ENCODE measurements at places on chromosomes 12 and 14.

DNA sequence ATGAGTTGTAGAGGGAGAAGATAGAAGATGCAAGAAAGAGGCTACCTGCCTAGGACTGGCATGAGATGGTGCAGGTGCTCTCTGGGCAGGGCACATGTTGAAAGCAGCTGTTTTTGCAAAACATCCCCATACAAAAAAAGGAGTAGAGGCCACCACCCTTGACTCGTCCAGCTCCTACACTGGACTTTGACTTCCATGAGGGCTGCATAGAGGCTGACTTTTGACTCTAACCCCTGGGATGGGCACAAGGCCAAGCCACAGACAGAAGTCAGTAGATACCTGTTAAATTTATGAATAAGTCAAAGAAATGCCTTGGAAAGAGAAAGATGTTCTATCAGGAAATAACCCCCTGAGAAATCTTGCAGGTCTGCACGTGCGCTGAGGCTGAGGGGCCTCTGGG, 1139.1 kb upstream of the TMEM132C start:
- DNase-seq = no peak

- no peak for DNase-seq
Measured at GRCh38 chr12:19946550-19946949, 421.8 kb upstream of the PDE3A start.

- no peak for DNase-seq
Measured at GRCh38 chr12:132281038-132281437, 48.4 kb downstream of the GALNT9 start.

DNA sequence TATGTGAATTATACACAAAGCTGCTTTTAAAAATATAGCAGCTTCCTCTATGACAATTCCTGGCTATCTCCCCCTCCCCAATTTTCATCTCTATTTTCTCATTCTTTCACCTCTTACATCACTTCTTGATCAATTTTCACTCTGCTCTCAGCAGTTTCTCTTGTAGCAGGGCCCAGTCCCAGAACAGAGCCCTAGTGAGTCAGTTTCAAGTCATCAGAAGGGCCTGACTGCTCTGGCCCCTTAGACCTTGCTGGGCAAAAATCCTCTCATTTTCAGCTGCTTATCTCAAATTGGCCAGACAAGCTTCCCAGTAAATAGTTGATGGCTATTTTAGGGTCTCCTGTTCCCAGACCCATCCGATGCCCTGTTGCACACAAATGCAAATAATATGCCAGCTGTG, 101.4 kb downstream of the TTC7B start:
- no peak for DNase-seq

DNA sequence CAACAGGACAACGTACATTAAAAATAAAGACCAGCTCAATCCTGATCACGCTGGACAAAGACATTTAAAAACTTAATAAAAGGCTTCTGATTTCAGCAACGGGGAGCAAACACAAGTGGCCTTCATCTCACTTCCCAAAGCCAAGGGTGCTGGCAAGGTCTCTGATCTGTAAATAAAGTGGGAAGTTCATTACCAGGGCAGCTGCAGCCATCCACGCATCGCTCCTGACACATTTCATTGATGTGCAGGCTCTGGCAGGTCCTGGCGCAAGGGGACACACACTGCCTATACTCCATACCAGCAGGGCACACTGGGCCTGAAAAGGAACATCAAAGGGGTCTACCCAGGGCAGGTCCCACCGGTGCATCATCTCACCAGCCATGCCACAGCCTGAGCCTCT, 51.0 kb downstream of the VWF start:
- DNase-seq = no peak

- no peak for DNase-seq
Measured at GRCh38 chr14:57657487-57657886, 163.8 kb upstream of the CCDC198 start.

DNA sequence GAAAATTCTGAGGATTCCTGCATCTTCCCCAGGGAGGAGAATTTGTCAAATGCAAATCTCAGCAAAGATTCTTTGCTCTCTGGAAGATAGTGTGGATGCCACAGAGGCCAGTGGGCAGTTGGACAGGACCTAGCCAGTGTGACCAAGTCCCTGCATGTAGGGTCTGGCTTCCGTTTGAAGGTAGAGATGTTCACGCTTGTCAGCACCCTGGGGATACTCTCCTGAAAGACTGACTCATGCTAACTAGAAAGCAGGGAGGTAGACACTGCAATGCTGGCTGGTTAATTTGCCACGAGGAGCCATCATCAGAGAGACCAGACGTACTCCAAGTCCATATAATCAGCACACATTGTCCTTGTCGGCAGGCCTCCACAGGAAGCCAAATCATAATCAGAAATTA, 130.1 kb downstream of the SAMD4A start:
- DNase-seq = no peak

GRCh38 chr14:99190696-99191394, 81.2 kb downstream of the BCL11B start:
- no peak for DNase-seq

DNA sequence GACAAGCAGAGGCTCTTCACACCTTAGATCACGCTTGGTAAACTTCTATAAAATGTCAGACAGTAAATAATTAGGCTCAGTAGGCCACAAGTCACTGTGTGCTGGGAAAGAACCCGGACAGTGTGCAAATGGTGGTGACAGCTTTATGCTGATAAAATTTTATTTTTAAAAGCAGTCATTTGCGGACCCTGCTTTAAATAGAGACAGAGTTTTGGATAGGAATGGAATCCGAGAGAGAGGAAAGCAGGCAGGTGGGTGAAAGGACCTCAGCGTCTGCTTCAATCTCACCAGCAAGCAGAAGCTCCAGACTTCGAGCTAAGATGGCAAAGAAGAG, 21.4 kb downstream of the ANKLE2 start:
- no peak for DNase-seq

GRCh38 chr14:75518625-75519024, 3.6 kb upstream of the BATF start:
- no peak for DNase-seq

DNA sequence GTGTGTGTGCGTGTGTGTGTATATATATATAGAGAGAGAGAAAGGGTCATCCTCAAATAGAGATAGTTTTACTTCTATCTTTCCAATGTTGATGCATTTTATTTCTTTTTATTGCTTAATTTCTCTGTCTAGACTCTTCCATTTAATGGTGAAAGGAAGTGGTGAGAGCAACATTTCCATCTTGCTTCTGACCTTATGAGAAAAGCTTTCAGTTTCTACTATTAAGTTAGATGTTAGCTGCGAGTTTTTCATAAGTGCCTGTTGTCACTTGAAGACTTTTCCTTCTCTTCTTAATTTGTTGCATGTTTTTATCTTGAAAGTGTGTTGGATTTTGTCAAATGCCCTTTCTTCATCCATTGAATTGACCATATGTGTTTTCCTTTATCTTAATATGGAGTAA, 304.4 kb upstream of the FAR2 start:
- DNase-seq = no peak

GRCh38 chr14:73627151-73627558, 14.8 kb downstream of the ACOT6 start:
- no peak for DNase-seq

GRCh38 chr12:114669401-114670290, 14.3 kb downstream of the TBX3 start:
- no peak for DNase-seq

GRCh38 chr12:6730169-6730568, 6.3 kb downstream of the COPS7A start:
- no peak for DNase-seq

- DNase-seq = no peak
Measured at GRCh38 chr14:36845356-36846012, 183.8 kb downstream of the PAX9 start.

DNA sequence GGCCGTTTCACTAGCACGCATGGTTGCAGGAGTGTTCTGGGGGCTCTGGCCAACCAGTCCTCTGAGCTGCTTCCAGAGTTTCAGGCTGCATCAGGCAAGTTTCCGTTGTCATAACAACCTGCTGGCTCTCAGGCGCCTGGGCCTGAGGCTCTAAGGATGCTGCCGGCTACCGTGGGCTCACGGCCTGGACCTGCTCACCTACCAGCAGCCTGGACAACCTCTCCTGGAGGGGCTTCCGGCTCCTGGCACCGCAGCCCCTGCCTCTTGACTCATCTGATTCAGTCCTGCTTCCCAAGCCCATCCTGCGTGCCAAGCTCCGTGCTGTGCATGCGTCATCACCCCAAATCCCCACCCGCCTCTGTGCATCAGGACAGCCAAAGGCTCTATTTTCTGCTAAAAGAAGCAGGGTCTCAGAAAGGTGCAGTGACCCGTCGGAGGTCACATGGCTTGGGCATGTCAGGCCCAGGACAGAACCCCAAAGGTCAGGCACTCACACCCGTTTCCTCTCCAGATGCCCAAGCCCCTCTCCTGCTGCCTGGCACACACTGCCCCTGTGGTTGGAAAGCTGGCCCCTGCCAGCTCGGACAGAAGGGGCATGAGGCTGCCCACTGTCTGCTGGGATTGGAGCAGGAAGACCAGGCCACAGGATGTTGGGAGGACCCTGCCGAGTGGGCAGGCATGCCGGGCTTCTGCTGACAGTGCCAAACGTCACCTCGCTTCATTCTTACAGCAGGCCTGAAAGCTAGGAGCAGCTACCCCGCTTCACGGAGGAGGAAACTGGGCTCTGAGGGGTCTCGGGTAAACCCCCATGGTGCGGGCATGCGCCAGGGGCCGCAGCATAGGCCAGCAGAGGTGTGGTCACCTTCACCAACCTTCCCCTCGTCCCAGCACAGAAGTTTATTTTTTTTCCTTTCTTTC, 5.7 kb downstream of the BEGAIN start:
- DNase-seq = no peak

GRCh38 chr12:109820816-109821381, 12.3 kb downstream of the TRPV4 start:
- DNase-seq = no peak

GRCh38 chr12:107525063-107525718, 160.4 kb upstream of the PWP1 start:
- DNase-seq = peak; percentile 61

Measured in NCI-H774 (cell line).